Left ventricle myocardium inferior (tissue), 1 donor: ENCODE measurements at places on chromosomes 2 and 18.

- no peak for DNase-seq
Observed at GRCh38 chr18:56166914-56167313, 471.5 kb downstream of the TXNL1 start.

DNA sequence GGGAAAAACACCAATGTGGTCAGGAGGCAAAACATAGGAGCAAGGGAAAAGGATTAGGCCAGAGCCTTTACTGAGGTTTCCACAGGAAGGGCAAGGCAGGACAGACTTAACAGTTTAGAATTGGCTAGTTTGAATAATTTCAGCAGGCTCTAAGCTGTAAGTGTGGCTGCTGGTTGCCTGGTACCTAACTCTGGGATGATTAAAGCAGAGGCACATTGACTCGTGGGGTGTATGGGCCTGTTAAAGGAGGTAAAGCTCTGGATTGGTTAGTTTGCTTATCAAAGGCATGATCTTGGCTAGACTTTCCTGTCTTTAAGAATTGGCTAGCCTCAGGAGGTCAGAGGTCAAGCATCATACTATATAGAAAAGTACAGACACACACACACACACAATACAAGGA lies 132.6 kb downstream of the SPAG16 start:
- DNase-seq, result no peak

GRCh38 chr2:112588611-112589045 lies 4.2 kb downstream of the CHCHD5 start:
- no peak for DNase-seq

DNA sequence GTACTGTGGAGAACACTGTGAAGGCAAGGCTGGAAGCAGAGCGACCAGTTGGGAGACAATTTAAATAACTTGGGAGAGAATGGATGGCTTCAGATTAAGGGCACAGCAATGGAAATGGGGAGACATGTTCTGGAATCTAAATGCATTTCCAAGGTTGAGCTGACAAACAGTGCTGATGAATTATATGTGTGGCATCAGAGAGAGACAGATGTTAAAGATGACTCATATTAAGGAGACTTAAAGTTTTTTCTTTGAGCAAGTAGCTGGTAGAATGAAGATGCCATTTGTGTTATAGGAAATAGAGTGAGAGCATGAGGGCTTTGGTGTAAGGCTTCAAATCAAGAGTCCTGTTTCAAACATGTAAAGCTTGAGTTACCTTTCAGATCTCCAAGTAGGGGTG lies 441.8 kb downstream of the SETBP1 start:
- DNase-seq, result no peak

DNA sequence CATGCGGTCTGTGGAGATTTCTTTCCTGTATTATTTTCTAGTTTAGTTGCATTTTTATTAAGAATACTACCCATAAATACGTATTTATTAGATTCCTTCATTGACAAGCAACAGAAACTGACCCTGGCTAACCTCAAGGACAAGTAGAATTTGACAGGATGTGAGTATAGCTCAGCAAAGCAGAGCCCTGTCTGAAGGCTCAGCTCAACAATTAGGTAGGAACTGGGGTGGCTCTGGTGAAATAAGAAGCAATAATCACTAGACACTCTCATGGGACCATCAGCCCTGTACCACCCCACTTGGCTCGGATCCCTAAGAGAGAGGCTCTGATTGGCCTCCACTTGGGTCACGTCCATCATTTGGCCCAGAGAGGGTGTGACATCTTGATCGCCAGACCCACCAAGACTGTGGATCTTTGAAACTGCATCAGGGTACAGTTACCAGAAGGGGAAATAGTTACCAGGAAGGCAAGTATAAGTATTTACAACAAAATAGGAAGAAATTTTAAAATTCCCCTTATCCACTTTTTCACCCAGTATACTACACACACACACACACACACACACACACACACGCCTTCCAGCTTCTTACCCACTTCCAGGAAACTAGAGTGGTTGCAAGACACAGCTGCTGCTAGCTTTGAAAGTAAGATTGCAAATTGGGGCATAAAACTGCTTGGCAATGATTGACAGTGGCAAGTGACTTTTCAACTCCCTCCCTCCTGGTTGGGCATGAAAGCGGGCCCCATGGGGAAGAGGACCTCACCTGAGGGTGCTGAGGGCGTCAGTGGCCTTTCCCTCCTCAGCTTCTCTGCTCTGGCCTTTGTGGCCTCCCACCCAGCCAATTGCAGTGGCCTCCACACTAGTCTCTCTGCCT lies 41.8 kb downstream of the KCTD18 start:
- DNase-seq, result no peak

GRCh38 chr2:6008186-6008585 lies 316.0 kb downstream of the SOX11 start:
- no peak for DNase-seq

GRCh38 chr2:120682654-120683053 lies 53.0 kb upstream of the GLI2 start:
- no peak for DNase-seq

DNA sequence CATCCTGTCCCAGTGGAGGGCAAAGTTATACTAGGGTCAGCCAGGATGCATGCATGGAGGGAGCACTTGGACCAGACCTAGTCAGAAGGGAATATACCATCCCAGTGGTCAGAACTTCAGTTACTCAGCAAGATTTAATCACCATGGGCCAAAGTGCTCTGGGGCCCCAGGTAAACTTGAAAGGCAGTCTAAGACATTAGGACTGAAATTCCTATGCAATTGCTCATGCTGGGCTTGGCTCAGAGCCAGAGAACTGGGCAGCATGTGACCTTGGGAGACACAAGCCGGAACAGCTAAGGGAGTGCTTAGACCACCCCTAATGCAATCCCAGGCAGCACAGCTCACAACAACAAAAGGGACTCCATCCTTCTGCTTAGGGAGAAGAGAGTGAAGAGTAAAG lies 401.3 kb downstream of the KCNJ3 start:
- no peak for DNase-seq

GRCh38 chr2:227796045-227796711 lies 17.5 kb upstream of the CCL20 start:
- no peak for DNase-seq

- no peak for DNase-seq
Observed at GRCh38 chr2:219637842-219638185, 10.4 kb downstream of the SLC4A3 start.

DNA sequence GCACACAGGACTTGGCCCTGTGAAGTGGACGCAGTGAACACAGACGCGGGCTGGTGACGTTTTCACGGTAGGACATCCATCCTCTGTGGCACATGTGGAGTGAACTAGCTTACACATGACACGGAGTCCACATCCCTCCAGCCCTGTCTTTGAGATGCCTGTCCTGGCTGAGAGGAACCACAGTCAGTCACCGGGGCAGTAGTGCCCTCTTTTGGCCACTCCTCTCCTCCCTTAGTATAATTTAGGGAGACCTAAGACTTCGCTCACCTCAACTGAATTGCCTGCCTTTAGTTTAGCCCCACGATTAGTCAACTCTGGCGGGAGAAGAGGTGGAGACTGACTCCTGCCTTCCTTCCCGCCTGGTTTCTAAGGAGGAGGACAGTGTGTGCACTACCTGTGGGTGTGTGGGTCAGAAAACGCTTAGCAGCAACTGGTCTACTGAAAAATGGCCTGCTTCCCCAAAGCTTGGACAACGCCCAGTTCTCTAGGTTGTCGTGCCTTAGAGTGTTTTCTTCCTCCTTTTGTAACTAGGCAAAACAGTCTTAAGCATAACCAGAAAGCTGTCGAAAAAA lies 70.6 kb downstream of the MBP start:
- no peak for DNase-seq

GRCh38 chr18:77369644-77370043 lies 120.0 kb downstream of the GALR1 start:
- DNase-seq, result no peak

DNA sequence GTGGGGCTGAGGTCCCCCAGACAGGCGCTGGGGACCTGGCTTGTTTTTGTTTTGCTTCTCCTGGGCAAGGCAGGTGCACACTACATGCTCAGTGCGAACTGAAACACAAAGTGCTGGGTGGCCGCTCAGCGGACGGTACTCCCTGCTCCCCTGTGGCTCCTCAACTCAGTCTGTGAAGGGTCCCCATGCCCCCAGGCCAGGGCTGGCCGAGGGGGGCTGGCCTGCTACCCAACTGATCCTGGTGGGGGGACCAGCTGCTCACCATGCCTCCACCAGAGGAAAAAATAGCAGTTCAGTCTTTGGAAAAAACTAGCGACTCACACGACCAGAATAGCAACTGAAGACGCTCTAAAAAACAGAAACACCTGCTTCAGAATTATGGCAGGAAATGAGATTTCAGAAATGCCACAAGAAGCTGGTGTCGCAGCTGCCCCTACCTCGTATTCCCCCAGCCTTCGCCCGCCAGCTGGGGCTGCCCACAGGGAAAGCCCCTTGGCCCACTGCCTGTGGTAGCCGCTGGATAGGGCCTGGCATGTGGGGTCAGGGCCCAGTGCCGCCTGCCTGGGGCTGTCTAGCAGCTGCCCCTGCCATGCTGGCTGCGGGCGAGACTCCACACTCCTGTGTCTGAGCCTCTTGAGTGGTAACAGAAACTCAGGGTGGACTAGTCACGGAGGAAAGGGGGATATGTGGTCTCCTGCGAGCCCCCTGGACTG lies 43.7 kb downstream of the MEX3C start:
- DNase-seq, result no peak

DNA sequence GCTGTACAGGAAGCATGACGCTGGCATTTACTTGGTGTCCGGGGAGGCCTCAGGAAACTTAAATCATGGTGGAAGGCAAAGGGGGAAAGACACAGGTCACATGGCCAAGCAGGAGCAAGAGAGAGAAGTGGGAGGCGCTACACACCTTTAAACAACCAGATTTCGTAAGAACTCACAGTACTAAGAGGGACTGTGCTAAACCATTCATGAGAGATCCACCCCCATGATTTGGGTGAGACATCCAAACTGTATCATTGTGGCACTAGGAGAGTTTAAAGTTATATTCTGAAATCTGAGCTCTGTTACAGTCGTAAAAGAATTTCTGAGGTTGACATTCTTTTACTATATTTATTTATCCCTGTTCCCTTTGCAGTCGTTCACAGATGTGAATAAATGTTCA lies 116.6 kb downstream of the ICA1L start:
- DNase-seq, result no peak

- DNase-seq, result no peak
Observed at GRCh38 chr2:40967451-40967850, 515.6 kb upstream of the SLC8A1 start.

DNA sequence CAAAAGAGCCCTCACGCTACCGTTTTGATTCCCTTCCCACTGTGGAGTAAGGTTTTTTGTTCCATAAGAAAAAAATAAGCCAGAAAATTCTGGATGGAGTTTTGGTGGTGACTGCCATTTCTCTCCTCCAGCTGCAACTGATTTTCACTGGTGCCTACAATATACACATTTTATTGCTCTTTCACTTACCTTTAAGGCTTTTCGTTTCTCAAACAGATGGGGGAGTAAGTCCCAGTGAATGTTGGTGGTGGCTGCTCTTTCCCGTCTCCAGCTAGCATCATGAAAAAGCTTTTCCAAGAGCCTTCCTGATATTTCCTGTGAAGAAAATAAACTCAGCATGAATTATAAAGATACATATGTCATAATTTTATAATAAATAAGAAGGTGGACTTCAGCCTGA lies 932.5 kb upstream of the PIK3C3 start:
- no peak for DNase-seq

DNA sequence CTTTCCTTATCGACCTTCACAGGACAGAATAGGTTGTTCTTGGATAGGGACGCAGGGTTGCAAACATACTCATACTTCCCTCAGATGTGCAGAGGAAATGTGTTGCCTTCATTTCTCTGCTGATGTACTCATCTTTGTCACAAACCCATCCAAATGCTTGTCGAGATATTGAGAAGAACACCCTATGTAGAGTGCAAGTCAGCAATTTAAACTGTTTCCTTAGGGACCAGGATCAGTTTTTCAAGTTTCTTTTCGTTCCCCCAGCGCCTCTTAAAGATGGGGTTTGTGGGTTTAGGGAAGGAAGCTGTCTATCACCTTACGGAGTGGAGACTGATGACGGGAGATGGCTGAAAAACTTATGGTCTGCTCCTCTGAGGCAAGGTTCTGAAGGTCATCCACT lies 474.2 kb downstream of the EPHA4 start:
- DNase-seq, result no peak

- no peak for DNase-seq
Observed at GRCh38 chr18:61894751-61895524, 2.1 kb upstream of the RNF152 start.

GRCh38 chr2:172084395-172084644 lies 987 bp upstream of the DLX1 start:
- no peak for DNase-seq

DNA sequence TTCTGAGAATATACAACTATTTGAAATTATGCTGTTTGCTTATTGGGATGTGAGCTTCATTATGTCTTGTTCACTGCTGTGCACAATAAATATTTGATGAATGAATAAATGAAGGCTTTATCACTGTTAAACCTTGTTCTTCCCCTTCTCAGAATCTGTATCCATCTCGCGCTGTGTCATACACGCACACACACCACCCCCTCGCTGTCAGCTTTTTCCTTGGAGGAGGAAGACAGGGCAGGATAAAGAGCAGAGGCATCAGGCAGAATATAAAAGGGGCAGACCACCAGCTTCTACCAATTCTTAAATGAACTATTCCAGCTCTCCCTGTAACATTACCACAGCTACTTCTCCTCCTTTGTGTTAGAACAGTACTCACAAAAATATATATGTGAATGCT lies 75.0 kb downstream of the CD226 start:
- DNase-seq, result no peak

DNA sequence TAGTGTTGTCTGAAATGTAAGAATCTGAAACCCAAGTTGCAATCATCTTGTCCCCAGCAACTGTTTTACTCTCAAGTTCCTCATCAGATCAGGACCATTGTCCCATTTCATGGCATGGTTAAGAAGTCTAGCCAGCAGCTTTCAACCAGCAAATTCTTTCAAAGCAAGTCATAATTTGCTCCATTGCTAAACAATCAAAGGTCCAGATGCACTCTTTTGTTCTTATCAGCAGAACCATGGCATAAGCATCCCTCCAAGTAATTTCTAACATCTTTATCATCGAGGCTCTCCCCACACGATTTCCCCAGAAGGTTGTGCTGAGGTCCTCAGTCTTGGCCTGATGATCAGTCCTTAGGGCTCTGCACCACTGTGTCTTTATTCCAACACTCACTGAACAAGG lies 67.5 kb upstream of the APCDD1 start:
- no peak for DNase-seq

DNA sequence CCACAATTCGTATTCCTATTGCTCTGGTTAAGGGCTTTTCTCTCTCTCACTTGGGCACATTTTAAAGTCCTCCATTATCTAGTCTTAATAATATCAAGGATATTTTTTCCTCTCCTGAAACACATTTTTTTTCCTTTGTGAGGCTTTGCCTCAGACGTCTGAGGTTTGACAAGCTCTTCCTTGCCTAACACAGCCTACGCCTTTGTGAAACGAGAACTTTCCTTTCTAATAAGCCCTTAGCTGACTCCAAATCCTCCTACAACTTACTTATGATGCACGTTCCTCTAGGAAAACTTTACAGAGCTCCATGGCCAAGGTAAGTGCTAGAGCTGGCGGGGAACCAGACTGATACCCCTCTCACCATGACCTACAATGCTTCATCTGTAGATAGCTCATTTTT lies 841.5 kb downstream of the SOCS6 start:
- DNase-seq, result no peak

- DNase-seq, result no peak
Observed at GRCh38 chr2:220509966-220510365, 882.5 kb downstream of the SLC4A3 start.
